ENCODE measurements at places on chromosomes 4 and X.

GRCh38 chrX:44785652-44786051 lies 58.2 kb upstream of the DUSP21 start:
- no peak for DNase-seq

- no peak for DNase-seq
These were observed 17.9 kb downstream of the LRBA start for GRCh38 chr4:150997141-150997540.

- DNase-seq = no peak
These were observed 107.4 kb downstream of the FAM13A start for GRCh38 chr4:88949605-88950004.

GRCh38 chr4:105075045-105075444 lies 71.6 kb upstream of the TET2 start:
- DNase-seq = no peak

GRCh38 chr4:176875446-176875930 lies 82.8 kb upstream of the VEGFC start:
- no peak for DNase-seq

GRCh38 chr4:181662383-181662782 lies 580.8 kb upstream of the TENM3 start:
- no peak for DNase-seq

DNA sequence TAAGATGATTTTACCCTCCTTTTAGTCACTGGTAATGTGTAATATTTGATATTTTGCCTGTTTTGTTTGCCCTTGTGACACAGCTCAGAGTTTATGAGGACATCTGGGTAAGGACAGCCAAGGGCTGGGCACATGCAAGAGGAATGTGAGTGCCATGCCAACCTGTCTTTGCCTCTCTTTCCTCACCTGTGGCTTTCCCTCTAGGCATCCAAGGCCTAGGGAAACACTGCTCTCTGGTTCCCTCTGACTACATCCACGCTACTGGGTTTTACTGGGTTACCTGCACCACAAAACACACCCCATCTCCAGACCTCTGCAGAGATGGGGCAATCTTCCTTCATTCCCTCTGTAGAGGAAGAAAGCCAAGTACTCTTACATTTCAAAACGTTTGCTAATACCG lies 7.7 kb downstream of the HPGDS start:
- DNase-seq = no peak

DNA sequence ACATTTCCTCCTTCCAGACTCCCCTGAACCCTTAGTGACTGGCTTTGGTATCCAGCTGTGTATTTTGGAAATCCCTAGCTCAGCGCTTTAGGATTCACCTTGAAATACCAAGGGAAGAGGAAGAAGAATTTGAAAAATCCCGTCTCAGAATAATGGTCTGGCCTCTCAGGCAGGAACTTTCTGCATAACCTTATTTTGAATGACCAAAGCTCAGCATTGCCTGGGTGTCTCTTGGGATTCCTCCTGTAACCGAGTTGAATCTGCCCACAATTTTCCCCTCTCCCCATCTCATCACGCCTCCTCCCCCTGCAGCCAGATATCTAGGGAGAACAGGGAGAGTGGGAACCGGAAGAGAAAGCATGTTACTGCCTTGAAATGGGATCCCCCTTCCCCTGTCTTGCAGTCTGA lies 116.2 kb downstream of the SMIM20 start:
- no peak for DNase-seq

GRCh38 chr4:56973336-56973735 lies 4.1 kb downstream of the NOA1 start:
- no peak for DNase-seq

GRCh38 chrX:107454302-107454701 lies 4.8 kb downstream of the FRMPD3 start:
- no peak for DNase-seq

DNA sequence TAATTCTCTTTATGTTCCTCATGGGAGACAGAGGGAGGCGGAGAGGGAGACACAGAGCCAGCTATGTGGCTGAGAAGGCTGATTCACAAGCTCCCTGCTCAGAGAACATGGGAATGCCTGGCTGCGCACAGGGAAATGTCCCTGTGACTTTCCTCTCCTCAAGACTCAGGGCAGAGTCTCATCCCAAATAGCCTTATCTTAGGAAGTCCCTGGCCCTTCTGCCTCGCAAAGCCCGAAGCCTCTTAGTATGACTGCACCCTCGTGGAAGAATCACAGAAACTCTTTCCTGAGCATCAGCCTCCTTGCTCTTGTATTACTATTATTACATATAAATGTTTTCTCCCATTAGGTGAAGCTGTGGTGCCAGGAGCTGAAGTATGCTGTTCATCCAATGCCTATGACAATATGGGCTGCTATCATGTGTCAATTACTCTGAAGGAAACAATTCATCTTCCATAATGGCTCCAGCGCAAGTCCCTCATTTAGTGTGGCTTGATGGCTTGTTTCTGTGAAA lies 230.5 kb downstream of the MGST2 start:
- DNase-seq = no peak

GRCh38 chr4:151866592-151866918 lies 105.7 kb upstream of the GATB start:
- no peak for DNase-seq

DNA sequence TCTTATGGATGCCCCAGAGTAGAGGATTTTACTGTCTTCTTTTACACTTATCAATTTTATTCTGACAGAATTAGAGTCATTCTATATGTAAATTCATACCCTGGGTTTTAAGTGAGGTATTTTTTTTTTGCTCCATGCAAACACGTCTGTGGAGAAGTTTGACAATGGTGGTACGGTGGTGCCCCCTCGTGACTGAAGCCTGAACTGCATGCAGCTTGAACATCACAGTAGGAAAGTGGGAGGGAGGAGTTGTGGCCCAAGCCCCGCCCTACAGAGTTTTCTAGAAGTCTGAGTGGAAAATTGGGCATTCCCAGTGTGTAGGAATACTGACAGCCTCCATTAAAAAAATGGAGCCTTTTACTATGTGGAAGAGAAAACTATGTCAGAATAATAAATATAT lies 73.3 kb upstream of the RAB40AL start:
- DNase-seq = peak; percentile 59

- no peak for DNase-seq
These were observed 198.1 kb upstream of the NUDT6 start for GRCh38 chr4:123120473-123120872.

GRCh38 chr4:166324321-166324720 lies 451.3 kb downstream of the TLL1 start:
- DNase-seq = no peak

DNA sequence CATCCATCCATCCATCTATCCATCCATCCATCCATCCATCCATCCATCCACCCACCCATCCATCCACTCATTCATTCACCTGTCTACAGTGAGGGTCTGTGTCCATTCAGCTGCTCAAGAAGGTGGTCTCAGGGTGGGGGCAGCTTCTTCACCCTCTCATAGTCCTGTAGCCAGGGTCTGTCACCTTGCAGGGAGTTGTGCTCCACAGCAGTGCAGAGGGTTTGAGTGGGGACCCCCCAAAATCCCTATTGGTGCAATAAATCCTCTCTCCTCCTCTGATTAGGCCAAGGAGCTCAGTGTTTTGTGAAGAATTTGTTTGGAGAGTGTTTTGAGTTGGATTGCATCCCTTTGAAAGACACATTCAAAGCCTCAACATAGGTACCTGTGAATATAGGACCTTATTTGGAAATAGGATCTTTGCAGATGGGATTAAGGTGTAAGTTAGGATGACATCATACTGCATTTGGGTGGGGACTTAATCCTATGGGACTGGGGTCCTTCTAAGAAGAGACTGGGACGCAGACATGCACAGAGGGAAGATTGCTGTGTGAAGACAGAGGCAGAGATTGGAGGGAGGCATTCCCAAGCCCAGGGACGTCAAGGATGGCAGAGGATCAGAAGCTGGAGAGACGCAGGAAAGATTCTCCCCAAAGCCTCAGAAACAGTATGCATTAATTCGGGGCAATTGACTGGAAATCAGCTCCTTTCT lies 12.0 kb downstream of the P2RY8 start:
- DNase-seq = no peak

GRCh38 chrX:72268597-72269365 lies 8.3 kb downstream of the RPS4X start:
- DNase-seq = no peak

DNA sequence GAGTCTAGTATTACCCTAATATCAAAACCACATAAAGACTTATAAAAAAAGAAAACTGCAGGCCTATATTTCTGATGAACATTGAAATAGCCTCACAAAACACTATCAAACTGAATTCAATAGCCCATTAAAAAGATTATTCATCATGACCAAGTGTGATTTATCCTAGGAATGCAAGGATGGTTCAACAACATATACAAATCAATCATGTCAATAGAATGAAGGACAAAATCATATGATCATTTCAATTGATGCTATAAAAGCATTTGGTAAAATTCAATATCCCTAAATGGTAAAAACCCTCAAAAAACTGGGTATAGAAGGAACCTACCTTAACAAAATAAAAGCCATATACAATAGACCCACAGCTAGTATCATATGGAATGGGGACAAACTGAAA lies 797.9 kb upstream of the INTU start:
- no peak for DNase-seq

DNA sequence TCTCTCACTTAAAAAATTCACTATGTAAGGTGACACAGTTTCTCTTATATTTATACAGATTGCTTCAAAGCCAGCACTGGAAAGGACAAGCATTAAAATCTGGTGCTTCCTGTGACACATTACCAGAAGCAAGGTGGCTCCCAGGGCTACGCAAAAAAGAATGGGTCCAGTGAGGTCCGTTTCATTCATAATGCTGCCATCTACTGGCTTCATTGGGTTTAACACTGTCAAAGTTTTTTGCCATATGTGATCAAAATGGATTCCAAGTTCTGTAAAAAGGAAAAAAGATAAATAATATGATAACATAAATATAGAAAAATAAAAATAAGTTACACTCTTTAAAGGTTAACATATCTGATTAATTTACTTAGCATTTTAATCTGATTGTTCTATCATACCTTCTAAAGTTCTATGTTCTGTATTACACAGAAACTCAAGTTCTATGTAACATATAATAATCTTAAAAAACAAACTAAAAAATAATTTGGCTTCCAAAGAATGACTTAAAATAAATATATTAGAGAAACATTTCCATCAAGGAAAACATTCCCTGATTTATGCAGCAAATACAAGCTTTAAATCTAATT lies 22.1 kb downstream of the YIPF7 start:
- DNase-seq = peak; percentile 2

DNA sequence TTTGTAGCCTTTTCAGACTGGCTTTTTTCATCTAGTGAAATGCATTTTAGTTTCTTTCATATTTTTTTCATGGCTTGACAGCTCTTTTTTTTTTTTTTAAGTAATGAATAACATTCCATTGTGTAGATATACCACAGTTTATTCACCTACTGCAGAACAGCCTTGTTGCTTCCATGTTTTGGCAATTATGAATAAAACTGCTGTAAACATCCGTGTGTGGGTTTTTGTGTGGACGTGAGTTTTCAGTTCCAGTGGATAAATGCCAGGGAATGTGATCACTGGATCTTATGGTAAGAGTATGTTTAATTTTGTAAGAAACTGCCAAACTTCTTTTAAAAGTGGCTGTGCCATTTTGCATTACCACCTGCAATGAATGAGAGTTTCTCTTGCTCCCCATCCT lies 160.8 kb downstream of the SOWAHB start:
- DNase-seq = no peak

- no peak for DNase-seq
These were observed 62.9 kb downstream of the IQCM start for GRCh38 chr4:149752729-149753128.

DNA sequence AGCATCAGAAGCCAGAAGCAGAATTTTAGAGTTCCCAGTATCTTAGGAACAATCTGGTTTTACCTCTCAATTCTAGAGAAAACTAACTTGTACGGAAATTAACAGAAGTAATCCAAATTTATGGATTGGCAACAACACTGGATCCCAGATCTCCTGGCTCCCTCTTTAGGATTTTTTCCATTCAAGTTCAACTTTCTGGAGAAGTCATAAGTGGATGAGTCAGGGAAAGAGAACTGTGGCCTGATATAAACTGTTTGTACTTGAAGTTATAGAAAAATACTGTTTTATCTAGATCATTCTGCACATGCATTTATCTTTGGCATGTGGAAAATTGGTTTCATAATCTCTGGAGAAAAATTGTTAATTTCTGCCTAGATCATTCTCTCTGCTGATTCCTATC lies 380.4 kb downstream of the PCDH7 start:
- no peak for DNase-seq

DNA sequence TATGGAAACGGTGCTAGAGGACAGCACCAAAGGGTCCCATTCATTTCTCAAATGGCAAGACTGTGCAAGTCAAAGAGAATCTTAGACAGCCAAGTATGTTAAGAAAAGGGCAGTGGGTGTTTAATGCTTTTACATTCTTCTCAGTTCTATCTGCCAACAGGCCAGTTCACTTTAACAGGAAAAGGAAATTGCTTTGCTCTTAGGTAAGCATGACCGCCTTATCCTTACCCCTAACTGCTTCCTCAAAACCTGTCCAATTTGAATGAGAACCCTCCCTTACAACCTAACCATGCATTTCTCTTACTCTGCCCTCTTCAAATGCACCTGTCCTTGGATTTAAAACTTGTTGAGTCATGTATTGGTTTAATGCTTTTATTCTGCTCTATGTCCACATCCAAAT lies 44.5 kb upstream of the BLTP1 start:
- no peak for DNase-seq

- DNase-seq = no peak
These were observed 884 bp downstream of the RELL1 start for GRCh38 chr4:37685161-37685822.

DNA sequence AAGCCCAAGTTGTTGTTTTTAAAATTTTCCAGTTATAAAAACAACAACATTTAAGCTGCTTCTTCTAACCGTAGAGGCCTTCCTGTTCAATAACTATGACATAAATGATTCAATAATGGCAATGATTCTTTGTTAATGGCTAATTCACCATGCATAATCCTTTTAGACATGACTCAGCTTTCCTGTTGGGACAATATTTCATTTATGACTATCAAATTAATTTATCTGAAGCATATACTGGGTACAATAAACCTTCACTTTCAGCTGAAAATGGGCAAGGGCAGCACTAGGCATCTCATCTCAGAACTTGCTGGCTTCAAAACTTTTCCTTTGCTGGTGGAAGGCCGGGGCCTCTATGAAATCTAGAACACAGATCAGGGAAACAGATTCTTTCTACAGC lies 38.9 kb downstream of the TBC1D9 start:
- no peak for DNase-seq

- DNase-seq = no peak
These were observed 164.3 kb upstream of the PABPC4L start for GRCh38 chr4:134365852-134366251.

- no peak for DNase-seq
These were observed 34.3 kb upstream of the PROM1 start for GRCh38 chr4:16118090-16118489.

DNA sequence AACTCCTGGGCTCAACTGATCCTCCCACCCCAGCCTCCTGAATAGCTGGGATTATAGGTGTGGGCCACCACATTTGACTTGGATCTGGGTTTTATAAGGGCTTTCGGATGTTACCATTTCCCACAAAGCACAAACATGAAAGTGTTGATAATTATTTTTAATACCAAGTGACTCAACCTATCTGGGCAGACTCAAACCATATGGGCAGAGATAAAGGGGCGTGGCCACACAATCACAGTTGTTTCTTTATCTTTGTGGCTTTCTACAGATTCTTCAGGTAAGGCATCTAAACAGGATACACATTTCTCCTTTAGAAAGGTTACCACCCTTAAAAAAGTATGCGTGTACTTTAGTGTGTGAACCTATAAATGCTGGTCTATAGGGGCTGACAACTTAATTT lies 122.5 kb downstream of the ZNF827 start:
- no peak for DNase-seq
